ENCODE measurements at places on chromosomes 11 and 22. TPM values are rescaled to one million over a fixed set of nuclear protein-coding genes. Genes with fewer than 3 reads are reported as not detected.

The LRRC32 gene
- total RNA-seq = 1.3 TPM

The PIWIL4 gene
- total RNA-seq = 13.8 TPM

The TRIM44 gene
- 31.6 TPM for total RNA-seq

The SYT7 gene
- 23.5 TPM for total RNA-seq

The FGF19 gene
- total RNA-seq = not detected

The CD44 gene
- total RNA-seq = 8.1 TPM

The SLC25A45 gene
- 0.31 TPM for total RNA-seq

The DCHS1 gene
- total RNA-seq = 99.8 TPM

The TMEM86A gene
- 7.5 TPM for total RNA-seq

The KIRREL3 gene
- total RNA-seq = 41.9 TPM

The RAG2 gene
- total RNA-seq = not detected

The ANO1 gene
- not detected for total RNA-seq

The MRPL11 gene
- 11.6 TPM for total RNA-seq

The H19 gene
- total RNA-seq = 2.8 TPM

The GGT1 gene
- total RNA-seq = 5.6 TPM

The GSTT2B gene
- total RNA-seq = 1.9 TPM

The OR52N4 gene
- 0.63 TPM for total RNA-seq

The OR6A2 gene
- total RNA-seq = 2.2 TPM

The NXPE4 gene
- total RNA-seq = not detected

The OR51B4 gene
- 0.94 TPM for total RNA-seq

The CARD16 gene
- not detected for total RNA-seq

The RTN4RL2 gene
- total RNA-seq = 1.6 TPM

The OR5B21 gene
- not detected for total RNA-seq

The NAALAD2 gene
- total RNA-seq = 9.1 TPM

The PIH1D2 gene
- total RNA-seq = 2.2 TPM

All from parietal lobe (tissue), 2 donors.